ENCODE measurements at places on chromosomes 7 and 10.

DNA sequence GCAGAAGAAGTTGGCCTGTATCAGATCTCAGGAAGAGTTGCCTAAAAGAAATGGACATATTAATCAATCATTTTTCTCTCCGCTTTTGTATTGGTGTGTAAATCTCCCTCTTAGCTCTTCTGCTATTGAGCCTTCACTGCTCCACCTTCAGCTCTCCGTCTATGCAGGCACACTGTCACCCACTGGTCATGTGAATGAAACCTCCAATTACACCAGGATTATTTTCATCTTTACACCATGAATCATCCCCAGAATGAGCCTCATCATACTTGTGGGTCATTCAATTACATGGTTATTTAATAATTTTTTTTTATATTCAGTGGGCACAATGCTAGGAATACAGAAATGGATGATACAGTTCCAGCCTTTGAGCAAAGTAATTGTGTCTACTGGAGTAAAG lies 92.6 kb downstream of the LRRC4 start:
- peak; percentile 90 for DNase-seq

DNA sequence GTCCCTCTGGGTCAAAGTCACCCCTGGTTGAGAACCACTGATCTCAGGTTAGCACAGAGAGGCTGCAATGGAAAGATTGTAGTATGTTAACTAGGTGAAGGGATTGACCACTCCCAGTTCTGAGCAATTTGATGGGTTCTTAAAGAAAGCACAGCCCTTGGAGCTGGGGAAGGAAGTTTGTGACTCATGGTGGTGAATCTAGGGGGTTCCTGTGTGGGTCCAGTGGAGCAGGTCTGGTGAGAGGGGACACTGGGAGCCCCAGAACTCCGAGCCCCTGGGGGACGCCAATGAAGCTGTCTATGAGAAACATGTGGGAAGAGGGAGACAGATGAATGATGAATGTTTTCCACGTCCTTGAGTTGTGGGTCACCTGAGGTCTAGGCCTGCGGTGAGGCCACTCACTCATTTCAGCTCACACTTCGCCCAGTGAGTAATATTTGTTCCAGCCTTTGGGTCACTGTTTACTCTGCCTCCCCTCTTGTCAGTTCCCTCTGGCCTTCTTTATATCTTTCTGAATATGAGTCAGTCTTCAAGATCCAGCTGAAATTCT lies 341.9 kb downstream of the LRMDA start:
- DNase-seq = peak; percentile 85

- no peak for DNase-seq
Observed at GRCh38 chr10:114566064-114566463, 92.0 kb downstream of the ABLIM1 start.

DNA sequence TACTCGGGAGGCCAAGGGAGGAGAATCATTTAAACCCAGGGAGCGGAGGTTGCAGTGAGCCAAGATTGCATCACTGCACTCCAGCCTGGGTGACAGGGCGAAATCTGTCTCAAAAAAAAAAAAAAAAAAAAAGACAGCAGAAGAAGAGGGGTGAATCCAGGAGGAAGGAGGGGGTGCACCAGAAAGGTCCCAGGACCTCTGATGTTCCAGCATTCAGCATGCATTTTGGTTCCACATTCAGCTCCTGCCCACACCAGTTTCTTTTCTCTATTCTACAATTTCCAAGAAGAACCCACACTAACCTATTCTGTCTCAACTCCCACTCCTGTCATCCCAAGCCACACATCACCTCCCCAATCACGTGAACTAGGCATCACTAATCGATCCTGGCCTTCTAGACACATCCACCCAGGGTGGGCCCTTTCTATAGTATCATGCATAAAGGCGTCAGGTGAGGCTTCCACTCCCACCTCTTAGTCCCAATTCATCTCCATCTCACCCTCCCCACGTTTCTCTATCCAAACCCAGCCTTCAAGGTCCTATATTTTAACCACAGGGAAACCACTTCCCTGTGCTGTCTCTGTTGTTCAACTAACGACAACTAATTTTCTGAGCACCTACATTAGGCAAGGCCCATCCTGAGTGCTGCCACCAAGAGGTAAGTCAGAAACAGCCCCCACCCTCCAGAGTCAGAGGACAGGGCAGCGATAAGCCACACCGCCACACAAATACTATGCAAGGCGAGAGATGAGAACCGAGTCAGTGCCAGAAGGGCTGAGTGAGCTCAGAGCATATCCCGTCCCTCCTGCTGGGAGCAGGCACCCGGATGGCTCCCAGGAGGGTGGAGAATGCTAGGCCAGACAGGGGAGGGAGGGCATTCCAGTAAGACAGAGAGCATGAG lies 2.2 kb downstream of the ANXA11 start:
- DNase-seq = peak; percentile 83

- no peak for DNase-seq
Observed at GRCh38 chr7:63014792-63015191, 983.9 kb upstream of the ZNF722 start.

- peak; percentile 28 for DNase-seq
Observed at GRCh38 chr10:74289951-74290350, 138.9 kb downstream of the ADK start.

- no peak for DNase-seq
Observed at GRCh38 chr7:158356454-158356853, 231.2 kb downstream of the PTPRN2 start.

GRCh38 chr7:54339073-54339472 lies 203.1 kb upstream of the VSTM2A start:
- peak; percentile 72 for DNase-seq

DNA sequence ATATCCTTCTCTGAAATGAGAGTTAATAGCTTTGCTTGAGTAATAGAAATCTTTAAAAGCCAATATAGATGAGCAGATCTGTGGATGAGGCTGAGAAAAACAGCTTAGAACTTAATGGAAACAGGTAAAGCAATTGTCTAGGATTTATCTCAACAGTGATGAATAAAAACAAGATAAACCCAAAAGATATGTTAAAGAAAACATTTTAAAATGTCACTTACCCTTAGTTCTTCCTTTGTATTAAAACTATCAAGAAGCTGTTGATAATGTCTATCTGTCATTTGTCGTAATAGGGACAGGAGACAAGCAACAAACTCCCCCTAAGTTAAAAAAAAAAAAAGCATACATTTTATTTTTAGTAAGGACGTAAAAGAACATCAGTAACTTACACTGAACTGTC lies 272.1 kb upstream of the IMMP2L start:
- DNase-seq = no peak

- DNase-seq = no peak
Observed at GRCh38 chr7:72118366-72118765, 293.8 kb downstream of the CALN1 start.

GRCh38 chr10:28217848-28218247 lies 85.0 kb downstream of the MPP7 start:
- DNase-seq = peak; percentile 29

GRCh38 chr10:10038348-10038747 lies 979.3 kb upstream of the CELF2 start:
- peak; percentile 28 for DNase-seq

GRCh38 chr10:114316744-114317143 lies 77.7 kb downstream of the VWA2 start:
- no peak for DNase-seq

- DNase-seq = no peak
Observed at GRCh38 chr10:129949411-129949810, 14.7 kb downstream of the EBF3 start.

- DNase-seq = no peak
Observed at GRCh38 chr10:28135258-28135657, 136.4 kb upstream of the ODAD2 start.

- peak; percentile 73 for DNase-seq
Observed at GRCh38 chr7:77444123-77444522, 28.0 kb upstream of the GSAP start.

DNA sequence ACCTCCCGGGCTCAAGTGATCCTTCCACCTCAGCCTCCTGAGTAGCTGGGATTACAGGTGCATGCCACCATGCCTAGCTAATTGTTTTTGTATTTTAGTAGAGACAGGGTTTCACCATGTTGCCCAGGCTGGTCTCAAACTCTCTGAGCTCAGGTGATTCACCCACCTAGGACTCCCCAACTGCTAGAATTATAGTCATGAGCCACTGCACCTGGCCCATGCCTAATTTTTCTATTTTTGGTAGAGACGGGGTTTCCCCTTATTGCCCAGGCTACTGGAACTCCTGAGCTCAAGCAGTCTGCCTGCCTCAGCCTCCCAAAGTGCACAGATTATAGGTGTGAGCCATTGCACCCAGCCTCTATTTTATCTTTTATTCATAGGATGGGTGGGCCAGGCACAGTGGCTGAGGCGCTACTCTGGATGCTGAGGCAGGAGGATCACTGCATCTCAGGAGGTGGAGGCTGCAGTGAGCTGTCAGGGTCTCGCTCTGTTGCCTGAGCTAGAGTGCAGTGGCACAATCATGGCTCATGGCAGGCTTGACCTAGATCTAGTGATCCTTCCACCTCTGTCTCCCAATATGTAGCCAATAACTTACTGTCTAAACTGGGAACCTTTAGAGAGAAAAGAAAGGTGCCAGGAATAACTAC lies 31.3 kb upstream of the STOX1 start:
- DNase-seq = no peak

GRCh38 chr10:59470570-59470969 lies 108.2 kb upstream of the FAM13C start:
- no peak for DNase-seq

DNA sequence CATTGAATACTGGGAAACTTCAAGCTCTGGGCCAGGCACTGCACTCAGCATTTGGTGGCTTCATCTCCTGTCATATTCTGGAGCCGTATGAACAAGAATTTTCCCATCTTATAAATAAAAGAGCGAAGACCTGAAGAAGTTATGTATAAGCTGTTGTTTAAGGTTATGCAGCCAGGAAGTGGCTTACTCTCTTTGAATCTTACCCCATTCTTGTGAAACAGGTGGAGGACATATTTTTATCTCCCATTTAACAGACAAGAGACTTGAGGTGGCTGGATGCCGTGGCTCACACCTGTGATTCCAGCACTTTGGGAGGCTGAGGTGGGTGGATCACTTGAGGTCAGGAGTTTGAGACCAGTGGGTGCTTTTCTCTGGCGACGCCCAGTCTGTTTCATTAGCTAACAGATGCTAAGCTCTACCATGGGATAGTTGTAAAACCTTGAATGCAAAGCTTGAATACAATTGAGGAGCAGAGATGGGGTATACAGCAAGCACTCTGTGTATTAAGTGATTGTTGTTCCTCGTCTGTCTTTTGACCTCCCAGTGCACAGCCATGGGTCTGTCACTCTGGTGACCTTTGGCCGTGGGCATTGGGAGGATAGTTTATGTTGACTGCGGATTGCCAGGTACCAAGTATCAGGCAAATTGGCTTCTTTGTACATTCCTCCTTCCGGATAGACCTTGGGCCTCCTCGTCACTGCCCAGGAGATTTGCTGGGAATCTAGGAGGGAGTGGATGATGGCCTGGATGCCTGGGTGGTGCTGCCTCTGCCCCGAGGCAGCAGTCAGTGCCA lies 85.8 kb downstream of the GRK5 start:
- no peak for DNase-seq

GRCh38 chr10:121921238-121921931 lies 6.4 kb downstream of the ATE1 start:
- no peak for DNase-seq

- DNase-seq = no peak
Observed at GRCh38 chr10:106949680-106950478, 214.6 kb downstream of the SORCS1 start.

- DNase-seq = no peak
Observed at GRCh38 chr10:91556691-91557566, 75.9 kb downstream of the PPP1R3C start.

DNA sequence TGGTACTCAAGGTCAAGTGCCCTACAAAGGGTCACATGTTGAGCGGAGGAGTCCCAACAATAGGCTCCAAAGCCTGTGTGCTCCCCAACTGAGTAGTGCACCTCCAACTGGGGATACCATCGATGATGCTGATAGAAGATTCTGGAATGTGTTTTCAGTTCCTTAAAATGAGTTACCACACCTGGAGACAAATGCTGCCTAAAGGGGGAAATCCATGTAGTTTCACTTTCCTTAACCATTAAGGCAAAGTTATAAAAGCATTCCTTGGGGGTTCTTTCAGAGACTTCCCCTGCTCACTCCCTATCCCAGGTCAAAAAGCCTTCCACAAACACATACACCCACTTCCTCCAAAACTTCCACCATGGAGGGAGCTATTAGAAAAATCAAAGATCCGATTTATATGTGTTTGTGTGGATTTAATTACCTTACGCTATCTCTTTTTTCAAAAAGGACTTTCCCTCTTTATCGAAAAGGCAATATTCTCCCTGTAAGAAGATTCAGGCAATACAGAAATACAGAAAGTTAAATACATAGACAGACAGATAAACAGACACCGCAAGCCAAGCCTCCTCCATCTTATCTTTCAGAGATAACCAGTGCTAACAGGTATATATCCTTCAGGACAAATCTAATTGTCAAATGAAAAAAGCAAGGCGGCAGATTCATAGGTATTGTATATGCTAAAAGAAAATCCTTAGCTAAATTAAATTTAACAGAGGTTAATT lies 135.9 kb upstream of the ASAH2 start:
- DNase-seq = no peak

DNA sequence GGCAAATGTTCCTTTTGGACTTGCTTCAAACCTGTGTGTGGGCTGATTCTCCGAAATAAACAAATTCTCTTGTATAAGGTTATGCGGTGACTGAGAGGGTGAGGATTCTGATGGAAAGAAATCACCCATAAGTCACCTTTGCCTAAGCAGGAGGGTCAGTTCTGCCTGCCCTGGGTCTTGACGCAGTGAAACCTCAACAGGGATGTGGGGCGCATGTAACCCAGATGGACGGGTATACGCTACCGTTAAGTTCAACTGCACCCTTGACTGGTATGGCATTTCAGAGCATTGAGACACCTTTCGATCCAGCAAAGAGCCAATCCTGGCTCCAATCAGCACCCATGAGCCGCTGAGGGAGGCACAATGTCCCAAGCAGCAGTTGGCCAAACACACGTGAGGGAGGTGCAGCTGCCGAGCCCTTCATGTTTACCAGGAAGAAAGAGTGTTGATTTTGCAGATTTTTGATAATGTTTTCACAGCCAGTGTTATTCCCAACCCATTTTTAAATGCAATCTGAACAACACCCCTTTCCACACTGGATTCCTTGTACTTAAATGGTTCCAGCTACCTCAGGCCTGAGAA lies 48.1 kb downstream of the SORBS1 start:
- DNase-seq = no peak

GRCh38 chr7:40470817-40471216 lies 336.0 kb downstream of the SUGCT start:
- no peak for DNase-seq

- no peak for DNase-seq
Observed at GRCh38 chr7:21430575-21430954, 2.7 kb downstream of the SP4 start.

- DNase-seq = no peak
Observed at GRCh38 chr7:109529712-109530111, 960.0 kb downstream of the DNAJB9 start.

GRCh38 chr10:75431180-75432111 lies at the start of gene LRMDA:
Gene LRMDA (plus strand): TSS chr10:75431624.
- no peak for DNase-seq

- no peak for DNase-seq
Observed at GRCh38 chr10:75406462-75407223, 5.1 kb upstream of the ZNF503 start.

All from foreskin fibroblast (primary cell).